Natural killer cell (primary cell): ENCODE measurements at places on chromosomes 16 and 17.

- no peak for DNase-seq
These were observed 783 bp downstream of the BHLHA9 start for GRCh38 chr17:1271030-1271423.

- DNase-seq = peak; percentile 67
These were observed at the start of gene COPZ2 for GRCh38 chr17:48037036-48037837. Gene COPZ2, minus strand, starts transcription at chr17:48037797. Its CDS starts 20 bp downstream, at chr17:48037777.

GRCh38 chr17:27477050-27477888 is 21.0 kb downstream of the KSR1 start:
- no peak for DNase-seq

DNA sequence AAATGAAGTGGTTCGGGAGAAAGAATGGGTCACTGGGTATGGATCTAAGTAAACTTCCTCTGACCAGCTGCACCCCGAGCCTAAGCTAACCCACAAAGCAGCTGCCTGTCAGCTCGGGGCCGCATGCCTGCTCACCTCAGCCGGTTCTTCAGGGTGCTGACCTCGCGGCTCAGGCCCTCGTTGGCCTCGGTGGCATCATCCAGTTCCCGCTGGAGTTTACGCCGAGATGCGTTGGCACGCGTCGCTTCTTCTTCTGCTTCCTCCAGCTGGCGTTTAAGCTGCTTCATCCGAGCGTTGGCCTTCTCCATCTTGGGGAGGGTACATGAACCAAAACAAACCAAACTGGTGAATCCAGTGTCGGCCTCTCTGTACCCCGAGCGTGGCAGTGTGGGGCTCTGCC is 41.1 kb downstream of the NDEL1 start:
- DNase-seq = no peak

DNA sequence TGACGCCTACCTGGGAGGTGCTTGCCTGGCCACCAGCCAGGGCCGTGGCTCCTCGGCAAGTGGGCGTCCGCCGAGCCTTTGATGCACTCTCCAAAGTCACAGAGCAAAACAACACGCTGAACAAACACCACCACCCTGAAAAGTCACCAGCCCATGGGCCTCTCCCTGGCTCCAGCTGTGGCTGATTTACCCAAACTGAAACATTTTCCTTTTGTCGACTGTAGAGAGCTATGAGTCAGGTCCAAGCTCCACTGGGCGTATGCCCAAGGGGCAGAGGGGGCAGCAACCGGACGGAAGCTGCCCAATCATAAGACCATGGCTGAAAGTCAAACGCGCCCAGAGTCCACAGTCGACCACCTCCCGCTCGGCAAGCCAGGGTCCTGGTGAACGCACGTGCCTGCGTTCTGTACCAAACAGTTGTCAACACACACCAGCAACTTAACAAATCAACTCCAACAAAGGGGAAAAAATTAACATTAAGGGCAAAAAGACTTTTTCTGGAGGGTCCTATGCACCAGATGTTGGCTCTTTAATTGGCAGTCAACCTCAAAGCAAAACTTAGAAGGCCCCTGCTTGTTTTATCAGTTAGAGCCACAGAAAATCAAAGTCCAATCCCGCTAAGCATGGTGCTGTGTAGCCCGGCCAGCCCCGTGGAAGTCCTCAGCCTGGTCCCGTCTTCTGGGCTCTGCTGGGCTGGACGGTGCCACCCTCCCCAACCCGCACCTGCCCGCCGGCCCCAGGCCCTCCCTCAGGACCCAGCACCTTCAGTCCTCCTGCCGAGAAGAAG is 47.3 kb downstream of the TBC1D16 start:
- no peak for DNase-seq

GRCh38 chr16:66604376-66605176 is at the start of gene CMTM3:
Gene CMTM3, plus strand, starts transcription at chr16:66604704. Its CDS starts 102 bp downstream, at chr16:66604806.
- DNase-seq = peak; percentile 84

DNA sequence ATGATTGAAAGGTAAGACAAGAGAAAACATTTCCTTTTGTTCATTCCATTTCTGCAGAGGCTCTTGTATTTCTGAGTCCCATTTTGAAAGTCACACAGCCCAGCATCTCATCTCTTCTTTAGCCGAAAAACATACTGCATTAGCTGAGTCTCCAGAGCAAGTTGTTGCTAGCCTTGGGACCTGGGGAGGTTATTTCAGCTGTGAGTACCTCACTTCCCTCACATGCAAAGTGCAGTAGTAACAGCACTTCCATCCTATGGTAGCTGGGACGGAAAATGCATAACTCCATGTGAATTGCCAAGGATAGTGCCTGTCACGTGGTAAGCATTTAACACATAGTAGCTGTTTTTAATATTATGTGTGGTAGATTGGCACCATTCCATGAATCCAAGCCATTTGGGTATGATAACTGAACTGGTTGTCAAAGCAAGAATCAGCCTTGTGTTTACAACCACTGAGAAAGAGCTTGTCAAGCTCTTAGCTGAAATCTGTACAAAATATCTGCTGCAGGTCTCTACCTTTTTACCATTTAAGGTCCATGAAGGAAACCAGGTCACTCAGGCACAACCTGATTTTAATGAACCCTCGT is 345.7 kb downstream of the CDH13 start:
- DNase-seq = no peak

DNA sequence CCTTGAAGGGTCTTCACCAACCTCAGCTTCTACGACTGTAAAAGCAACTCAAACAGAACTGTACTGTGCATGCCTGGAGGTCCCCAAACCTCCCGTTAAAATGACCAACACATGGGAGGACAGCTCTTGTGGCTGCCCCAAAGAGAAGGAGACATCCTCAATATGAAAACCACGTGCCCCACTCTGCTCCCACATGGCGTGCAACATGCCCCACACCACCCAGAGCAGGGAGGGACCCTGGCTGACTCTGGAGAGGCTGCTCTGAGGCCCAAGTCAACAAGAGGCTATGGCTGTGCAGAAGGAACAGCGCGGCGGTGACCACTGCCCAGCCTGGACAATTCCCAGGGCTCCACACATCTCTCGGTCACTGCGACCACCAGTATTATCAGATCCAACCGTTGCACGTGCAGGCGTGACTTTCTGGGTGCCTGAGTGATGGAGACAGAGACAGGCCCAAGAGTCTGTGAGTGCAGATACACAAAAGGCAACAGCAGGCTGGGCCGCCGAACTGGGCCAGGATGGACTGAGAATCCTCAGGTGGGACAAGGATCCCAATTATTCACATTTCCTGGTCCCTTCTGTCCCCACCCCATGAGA is 1.4 kb downstream of the PLD6 start:
- no peak for DNase-seq

DNA sequence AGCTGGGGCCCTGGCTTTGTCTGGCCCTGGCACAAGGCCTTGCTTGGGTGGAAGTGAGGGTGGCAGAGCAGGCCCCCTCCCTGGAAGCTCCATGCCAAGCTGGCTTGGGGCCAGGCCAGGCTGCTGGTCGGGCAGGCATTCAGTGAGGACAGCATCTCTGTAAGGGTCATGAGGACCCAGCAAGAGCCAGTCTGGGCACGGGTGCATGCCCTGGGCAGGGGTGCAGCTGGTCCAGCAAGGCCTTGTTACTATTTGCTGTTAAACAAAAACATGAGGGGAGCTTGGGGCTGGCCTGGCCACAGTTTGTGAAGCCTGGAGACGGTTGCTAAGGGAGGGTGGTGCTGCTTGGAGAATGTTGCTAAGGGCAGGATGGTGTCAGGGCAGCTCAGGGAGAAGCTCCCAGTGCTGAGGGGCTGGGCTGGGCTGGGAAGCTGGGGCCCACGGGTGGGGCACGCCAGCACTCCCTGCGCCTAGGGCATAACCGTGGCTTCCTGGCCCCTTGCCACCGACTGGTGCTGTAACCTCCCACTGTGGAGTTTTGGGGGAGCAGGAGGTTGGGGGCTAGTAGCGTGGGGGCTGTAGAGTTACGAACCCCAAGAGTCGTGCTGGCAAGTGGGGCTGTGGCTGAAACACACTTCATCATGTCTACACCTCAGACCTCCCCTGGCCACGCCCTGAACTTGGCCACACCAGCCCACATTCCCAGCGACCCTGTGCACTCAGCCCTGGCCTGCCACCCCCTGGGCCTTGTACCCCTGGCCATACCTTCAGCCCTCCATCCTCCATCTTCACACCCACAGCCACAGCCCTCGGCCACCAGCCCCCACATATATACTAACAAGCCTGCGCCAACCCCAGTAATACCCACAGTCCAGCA is 1.6 kb downstream of the TPPP3 start:
- no peak for DNase-seq

DNA sequence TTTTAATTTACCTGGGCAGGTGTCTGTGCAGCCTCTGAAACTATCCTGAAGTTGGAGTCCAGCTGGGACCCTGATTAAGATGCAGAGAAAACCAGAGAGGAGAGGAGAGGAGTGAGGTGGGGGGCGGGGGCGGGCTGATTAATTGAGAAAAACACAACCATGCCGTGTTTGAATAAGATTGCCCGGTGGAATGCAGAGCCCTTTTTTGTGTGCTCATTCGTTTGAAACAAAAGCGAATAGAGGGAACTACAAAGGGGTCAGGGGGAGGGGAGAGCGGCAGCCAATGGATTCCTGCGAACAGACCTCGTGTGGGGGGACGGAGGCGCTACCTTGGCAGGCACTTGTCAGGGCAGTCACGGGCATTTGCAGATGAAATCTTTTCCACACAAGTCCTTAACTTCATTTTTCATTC is 355.8 kb downstream of the SOX9 start:
- no peak for DNase-seq

DNA sequence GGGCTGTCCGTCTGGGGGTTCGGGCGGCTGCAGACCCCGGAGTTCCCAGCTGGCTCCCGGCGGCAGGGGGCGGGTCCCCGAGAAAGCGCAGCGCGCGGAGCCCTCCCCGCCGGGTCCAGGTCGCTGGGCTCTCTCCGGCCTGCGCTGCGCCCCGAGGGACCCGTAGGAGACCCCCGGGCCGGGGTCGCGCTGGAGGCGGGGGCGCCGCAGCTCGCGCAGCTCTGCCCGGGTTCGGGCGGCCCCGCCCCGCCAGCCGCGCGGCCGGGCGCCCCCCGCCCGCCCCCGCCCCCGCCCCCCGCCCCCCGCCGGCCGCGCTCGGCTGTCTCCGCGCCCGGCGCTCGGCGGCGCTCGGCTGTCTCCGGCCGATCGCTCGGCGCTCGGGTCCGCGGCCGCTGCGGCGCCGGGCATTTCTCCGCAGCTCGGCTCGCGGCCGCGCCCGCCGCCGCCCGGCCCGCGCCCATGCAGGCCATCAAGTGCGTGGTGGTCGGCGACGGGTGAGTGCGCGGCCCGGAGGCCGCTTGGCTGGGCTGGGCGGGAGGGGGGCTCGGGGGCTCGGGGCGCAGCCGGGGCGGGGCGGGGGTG is at the start of gene RAC3:
Gene RAC3, plus strand, starts transcription at position 376 of the 582 bp plus-strand sequence. Its CDS starts 84 bp downstream, at position 460.
- no peak for DNase-seq

DNA sequence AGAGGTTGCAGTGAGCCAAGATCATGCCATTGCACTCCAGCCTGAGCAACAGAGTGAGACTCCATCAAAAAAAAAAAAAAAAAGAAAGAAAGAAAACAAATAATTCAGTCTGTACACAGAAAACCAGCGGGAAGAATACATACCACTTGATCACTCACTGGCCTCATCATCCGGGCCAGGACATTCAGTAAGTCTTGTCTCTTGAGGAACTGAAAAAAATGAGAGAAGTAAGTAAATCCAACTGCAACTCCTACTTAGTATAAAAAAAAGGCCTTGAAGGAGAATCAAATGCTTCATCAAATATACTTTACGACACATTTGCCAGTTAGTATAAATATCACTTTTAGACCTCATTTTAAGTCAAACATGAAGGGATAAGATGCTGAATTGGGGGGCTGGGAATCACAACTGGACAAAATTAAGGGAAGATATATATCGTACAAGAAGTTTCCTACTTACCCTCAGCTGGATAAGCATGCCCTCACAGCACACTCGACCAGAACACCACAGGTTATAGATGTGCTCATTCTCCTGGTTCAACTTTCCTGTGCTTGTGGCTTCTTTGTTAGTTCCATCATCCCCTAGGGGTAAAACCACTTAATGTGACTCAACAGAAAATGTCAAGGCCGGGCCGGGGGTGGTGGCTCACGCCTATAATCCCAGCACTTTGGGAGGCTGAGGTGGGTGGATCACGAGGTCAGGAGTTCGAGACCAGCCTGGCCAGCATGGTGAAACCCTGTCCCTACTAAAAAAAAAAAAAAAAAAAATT is 12.4 kb downstream of the CCDC47 start:
- no peak for DNase-seq

DNA sequence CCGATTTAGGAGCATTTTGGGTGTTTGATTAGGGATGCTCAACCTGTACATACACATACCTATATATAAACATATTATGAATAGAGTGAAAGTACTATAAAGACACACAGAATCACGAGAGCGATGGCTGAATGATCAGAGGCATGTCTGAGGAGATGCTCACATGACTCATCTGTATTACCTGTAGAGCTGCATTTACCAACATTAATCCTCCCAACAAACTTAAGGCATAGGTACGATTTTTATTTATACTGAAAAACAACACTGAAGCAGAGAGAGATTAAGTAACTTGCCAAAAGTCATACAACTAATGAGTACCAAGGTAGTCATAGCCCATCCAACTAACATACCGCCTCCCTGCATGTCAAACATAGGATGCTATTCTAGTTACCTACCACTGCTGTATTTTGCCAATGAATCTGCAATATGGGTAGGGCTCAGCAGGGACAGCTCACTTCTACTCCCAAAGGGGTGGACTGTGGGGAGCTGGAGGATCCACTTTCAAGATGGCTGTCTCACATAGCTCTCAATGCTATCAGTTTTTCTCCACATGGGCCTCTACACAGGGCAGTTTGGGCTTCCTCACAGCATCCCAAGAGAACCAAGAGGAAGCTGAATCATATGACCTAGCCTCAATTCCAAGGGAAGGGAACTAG is 7.3 kb downstream of the CYB5D1 start:
- no peak for DNase-seq

DNA sequence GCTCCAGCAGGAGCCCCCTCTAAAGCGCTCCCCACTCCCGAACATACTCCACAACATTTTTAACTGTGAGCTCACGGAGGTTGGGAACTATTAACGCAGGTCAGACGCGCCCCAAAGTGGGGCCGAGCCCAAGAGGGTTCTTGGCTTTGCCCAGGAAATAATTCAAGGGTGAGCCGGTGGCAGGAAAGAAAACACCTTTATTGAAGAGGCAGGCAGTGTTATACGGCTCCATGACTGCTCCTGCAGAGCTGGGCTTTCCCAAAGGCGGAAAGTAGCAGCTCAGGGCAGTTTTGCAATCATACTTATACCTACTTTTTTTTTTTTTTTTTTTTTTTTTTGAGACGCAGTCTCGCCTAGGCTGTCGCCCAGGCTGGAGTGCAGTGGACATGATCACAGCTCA is 6.2 kb downstream of the ADCY9 start:
- no peak for DNase-seq
